Fibroblast of skin of back (primary cell): ENCODE measurements at places on chromosomes 16 and 17.

- DNase-seq = no peak
Measured at GRCh38 chr17:59345476-59345875, 14.0 kb downstream of the YPEL2 start.

DNA sequence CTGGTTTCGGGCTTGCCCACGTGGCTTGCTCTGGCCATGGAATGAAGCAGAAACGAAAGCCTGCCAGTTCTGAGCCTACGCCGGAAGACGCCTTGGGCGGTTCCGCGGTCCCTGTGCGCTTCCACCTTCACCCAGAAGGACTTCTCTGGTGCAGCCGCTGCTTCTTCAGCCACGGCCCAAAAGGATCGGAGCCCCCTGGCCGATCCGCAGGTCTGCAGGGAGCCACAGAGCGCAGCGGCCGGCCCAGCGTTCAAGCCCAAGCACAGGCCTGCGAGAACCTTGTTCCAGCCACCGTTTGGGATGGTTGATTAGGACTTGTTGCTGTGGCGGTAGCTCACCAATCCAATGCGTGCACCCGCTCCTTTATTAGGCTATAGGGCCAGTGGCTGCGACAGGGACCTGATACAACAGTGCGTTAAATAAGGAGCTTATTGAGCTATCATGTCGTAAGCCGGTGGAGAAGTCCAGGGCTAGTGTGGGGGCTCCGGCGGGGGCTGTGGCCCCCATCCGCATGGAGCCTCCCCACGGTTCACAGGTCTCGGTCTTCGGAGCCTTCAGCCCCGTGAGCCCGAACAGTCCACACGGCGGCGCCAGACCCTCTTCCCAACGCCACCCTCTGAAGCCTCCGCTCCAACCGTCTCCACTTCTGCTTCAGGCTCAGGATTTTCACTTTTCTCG is 10.2 kb upstream of the MPP2 start:
- DNase-seq = no peak

DNA sequence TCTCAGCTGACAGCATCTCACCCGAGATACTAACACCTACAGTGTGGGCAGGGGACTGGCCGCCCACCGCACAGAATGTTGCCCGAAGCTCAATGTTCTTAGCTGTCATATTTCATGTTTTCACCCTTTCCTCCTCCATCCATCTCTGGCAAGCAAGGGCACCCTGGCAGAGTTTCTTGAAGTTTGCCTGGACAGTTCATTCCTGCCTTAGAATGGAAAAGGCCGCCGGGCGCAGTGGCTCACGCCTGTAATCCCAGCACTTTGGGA is 37.6 kb upstream of the TEX2 start:
- DNase-seq = no peak

- DNase-seq = no peak
Measured at GRCh38 chr17:55822028-55822427, 71.2 kb downstream of the PCTP start.

DNA sequence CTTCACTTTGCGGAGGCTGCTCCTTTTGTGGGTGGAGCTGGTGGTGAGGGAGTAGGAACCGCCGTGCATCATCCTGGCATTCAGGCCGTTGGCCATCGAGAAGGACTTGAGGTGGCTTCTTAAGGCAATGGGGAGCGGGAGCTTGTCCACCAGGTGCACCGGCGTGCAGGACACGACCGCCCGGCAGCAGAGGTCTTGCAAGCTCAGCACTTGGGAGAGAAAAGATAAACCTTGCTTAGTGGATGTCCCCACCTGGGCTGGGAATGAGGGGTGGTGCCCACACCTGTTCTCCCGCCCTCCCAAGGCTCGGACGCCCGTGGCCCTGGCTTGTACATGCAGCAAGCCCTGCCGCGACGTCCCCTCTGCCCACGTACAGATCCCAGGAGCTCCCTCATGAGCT is 9.7 kb upstream of the WDR45B start:
- DNase-seq = no peak

- DNase-seq = peak; percentile 80
Measured at GRCh38 chr17:17819561-17819995, 17.2 kb downstream of the SREBF1 start.

- DNase-seq = peak; percentile 79
Measured at GRCh38 chr16:1378804-1379303, 27.1 kb downstream of the GNPTG start.

DNA sequence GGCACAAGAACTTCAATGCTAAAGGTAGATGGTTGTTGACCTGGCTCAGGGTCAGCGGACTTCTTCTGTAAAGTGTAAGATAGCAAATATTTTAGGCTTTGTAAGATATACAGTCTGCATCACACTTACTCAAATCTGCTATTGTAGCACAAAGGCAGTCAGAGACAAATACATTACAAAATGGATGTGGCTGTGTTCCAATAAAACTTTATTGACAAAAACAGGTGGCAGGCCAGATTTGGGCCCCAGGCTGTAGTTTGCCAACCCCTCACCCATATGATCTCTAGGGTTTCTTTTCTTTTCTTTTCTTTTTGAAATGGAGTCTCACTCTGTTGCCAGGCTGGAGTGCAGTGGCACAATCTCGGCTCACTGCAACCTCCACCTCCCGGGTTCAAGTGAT is 39.5 kb upstream of the TMEM132E start:
- DNase-seq = no peak

GRCh38 chr16:88377961-88378360 is 4.8 kb upstream of the ZNF469 start:
- no peak for DNase-seq

- DNase-seq = no peak
Measured at GRCh38 chr16:86649875-86650274, 71.5 kb downstream of the FOXL1 start.

DNA sequence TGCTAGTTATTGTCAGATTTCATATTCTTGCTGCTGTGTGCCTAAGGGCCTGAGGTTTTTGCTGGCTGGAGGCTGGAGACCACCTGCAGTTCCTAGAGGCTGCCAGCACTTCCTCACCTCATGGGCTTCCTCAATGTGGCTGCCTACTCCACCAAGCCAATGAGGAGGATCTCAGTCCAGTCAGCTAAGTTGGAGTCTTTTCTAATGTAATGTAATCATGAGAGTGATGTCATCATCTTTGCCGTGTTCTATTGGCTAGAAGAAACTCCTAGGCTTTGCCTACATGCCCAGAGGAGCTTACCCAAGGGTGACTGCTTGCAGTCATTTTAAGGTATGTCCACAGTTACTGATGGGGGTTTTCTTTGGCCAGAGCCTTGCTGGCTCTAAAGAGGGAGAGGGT is 53.0 kb downstream of the SOCS3 start:
- DNase-seq = no peak

GRCh38 chr17:49501496-49501895 is 6.4 kb downstream of the NGFR start:
- DNase-seq = no peak

GRCh38 chr17:76136276-76137000 is 4.6 kb downstream of the FOXJ1 start:
- DNase-seq = no peak

DNA sequence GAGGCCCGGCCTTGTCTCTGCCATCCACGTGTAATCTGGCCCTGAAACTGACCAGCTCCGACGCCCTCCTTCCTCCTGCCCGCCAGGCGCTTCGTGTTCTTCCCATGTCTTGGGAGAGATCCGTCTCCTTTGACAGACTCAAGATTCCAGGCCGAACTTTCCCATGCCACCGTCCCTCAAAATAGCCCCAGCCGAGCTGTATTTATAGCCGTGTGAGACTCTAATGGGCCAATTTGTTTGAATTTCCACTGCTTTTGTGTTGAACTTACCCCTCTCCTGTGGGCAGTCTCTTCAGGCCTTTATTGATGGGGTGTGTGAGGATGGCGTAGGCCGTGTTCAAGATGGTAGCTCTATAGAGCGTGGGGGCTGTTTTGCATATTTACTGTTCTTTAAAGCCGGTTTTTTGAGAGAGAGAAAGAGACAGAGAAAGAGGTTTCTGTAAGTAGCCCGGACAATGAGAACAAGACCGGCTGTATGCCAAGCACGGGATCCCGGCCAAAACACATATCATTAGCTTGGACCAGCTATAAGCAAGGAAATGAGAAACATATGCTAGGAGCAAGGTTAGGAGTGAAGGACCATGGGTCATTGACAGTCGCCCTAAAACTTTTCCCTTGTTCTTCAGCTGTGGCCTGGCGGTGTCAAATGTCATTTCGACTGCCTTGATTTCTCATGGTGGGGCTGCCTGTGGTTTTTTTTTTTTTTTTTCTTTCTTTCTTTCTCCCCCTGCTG is 124.5 kb upstream of the ZFHX3 start:
- DNase-seq = peak; percentile 94

GRCh38 chr16:85638695-85639409 is 25.7 kb downstream of the GSE1 start:
- DNase-seq = no peak

DNA sequence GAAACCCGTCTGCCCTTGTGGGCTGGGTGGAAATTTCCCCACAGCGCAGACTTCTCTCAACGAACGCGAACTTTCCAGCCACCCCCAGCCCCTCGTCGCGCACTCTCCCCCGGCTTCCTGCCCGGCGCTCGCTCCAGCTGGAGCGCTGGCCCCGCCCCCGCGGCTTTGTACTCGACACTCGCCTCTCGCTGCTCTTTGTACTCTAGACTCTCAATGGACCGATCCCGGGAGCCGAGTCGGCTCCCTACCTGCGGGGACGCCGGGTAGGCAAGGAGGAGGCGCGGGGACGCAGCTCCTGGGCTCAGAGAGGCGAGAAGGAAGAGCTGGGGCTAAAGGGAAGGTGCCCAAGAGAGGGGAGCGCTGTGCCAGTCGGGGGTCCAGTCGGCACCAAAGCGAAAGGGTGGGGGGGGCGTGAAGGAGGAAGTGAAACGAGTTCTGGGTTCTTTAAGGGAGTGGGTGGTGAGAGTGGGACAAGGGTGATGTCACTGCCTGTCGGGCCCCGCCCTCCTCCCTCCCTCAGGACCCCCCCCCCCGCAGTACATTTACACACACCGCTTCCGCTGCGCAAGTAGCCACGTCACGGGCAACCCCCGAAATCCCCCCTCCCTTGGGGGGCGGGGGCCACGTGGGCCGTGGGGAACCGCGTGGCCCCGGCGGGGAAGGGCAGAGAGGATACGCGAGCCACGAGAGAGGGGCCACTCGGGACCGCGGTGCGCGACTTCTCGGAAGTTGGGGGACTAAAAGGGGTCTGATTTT is 9.7 kb downstream of the KDM6B start:
- peak; percentile 80 for DNase-seq

- DNase-seq = no peak
Measured at GRCh38 chr17:17355426-17355825, 52.3 kb downstream of the NT5M start.

DNA sequence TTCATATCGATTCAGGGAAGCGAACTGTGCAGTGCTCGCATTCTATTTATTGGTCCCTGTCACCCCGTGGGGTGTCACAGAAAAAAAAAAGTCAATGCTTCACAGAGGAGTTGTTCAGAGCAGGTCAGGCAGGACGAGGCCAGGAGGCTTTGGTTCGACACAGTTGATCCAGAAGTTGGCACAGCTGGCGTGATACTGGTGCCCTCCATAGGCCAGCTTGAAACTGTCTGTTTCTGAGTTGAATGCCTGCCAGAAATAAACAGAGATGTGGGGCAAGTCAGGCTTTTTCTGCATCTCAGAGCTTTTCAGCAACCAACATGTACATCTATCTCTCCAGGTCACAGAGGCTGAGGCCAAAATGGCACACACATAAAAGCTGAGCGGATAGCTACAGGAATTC is 29.1 kb downstream of the DUSP14 start:
- DNase-seq = no peak

- no peak for DNase-seq
Measured at GRCh38 chr16:85909932-85910853, 11.2 kb downstream of the IRF8 start.

DNA sequence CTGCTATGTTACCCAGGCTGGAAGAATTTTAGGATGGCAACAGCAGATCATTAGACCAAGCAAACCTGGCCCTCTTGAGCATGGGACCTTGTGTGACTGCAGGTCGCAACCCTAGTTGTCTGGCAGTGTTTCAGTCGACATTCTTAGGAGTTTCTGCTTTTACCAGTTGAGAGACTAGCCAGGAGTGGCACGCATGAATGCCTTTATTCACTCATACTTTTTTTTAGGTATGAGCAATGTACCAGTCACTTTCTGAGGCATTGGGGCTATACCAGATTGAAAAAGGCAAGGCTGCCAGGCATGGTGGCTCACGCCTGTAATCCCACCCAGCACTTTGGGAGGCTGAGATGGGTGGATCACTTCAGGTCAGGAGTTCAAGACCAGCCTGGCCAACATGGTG is 28.2 kb upstream of the HAS3 start:
- peak; percentile 22 for DNase-seq

GRCh38 chr17:43857141-43857540 is 10.2 kb downstream of the CD300LG start:
- DNase-seq = no peak

GRCh38 chr17:2852221-2852620 is 56.0 kb downstream of the RAP1GAP2 start:
- no peak for DNase-seq

- DNase-seq = peak; percentile 86
Measured at GRCh38 chr17:12983991-12984884, 33.6 kb downstream of the ELAC2 start.

DNA sequence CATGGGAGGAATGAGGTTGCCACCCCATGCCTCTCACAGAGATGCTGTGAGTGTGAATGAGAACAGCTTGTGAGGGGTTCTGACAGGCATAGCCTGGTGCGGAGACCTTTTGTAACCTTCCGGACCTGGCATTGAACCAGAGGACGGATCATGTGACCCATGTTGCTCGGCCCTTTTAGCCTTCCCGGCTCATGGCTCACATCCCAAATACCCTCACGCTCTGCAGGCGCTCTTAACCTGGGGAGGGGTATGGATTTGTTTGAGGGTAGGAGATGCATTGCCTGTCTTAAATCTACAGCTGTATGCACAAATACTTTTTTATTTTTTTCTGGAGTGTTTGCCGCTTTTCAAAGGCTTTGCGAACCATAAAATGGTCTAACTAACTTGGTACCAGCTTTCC is 102.4 kb upstream of the CRHR1 start:
- no peak for DNase-seq

- no peak for DNase-seq
Measured at GRCh38 chr16:19432429-19432828, 14.7 kb downstream of the TMC5 start.

- no peak for DNase-seq
Measured at GRCh38 chr17:231191-231965, 49.9 kb upstream of the DOC2B start.

- DNase-seq = no peak
Measured at GRCh38 chr16:73056921-73057290, 9.0 kb upstream of the ZFHX3 start.

DNA sequence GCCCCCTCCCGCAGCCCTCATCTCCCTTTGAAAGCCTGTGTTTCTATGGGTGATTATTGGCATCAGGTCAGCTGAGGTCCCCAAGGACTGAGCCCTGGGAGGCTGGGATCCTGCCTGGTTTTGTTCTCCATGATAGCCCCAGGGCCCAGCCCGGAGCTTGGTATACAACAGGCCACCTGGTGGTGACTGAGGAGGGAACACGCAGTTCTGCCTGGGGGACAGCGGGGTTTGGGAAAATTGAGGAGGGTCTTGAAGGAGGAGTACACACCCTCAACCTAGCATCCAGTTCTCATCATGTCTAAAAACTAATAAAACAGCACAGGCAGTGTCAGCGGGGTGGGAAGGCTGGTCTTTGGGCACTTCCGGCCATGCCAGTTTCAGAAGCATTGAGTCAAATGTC is 335.1 kb downstream of the CPPED1 start:
- no peak for DNase-seq
